Caudate nucleus (tissue), 63 donors: ENCODE measurements at places on chromosomes 3 and 15.

DNA sequence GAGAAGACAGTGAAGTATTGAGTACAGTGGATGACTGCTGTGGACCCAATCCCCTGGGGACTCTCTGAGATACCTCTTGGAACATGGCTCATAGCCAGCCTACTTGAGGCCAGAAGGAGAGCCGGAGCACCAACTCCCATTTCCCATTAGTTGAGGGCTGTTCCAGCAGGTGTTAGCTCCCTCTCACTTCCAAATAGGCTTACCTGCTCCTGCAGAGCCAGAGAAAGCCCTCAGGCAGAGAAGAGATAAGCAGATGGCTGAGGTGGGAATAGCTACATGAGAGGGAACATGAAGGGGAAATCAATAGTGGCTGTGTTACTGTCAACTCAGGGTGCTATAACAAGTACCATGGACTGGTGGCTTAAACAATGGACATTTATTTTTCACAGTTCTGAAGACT is 4.6 kb upstream of the CCK start:
- no peak for DNase-seq

GRCh38 chr3:69784954-69785514 is 45.8 kb downstream of the MITF start:
- no peak for DNase-seq

DNA sequence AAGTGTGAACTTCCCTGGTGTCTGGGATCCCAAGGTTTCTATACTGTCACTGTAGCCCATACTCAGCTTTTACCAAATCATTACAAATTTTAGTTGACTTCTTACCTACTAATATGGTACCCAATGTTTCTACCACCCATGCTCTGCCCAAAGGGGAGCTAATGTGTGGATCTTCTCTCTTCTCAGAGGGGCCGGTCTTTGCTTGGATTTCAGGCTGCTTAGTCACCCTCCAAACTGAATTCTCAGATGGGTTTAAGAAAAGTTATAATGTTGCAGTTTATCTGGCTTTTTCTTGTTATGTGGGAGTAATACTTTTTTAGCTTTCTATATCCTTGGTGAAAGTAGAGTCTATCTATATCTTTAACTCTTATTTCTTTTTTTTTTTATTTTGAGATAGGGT is 67.1 kb upstream of the AKAP13 start:
- no peak for DNase-seq

GRCh38 chr15:83082730-83083386 is 15.8 kb upstream of the BTBD1 start:
- DNase-seq = no peak

DNA sequence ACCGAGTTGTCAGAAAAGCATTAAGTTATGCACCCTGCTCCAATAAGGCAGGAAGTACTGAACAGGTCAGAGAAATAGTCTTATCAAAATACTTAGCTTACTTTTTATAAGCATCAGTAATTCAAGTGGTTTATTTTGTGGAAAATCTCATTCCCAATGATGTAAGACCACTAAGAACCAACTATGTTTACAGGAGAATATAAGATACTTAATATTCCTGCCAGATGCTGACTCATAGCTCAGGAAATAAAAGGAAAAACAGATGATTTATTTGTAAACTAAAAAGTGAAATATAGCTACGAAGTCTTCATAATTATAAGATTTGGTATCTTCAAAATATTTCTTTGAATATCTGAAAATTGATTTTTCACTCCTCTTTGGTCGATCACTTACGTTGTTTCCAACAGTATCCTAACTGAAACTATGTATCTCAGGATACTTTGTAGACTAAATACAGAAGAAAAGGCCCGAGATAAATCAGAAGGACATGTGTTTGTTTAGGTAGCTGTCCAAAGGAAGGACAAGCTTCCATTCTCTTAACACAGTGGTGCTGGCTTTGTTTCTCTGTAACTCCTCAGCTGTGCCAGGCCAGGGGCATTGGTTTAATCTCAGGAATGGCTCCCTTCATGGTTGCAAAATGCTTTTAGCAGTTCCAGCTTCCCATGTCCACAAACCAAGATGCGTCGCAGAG is 295.8 kb downstream of the GBE1 start:
- DNase-seq = no peak

GRCh38 chr15:55587321-55588069 is 650 bp downstream of the PYGO1 start:
- DNase-seq = no peak

- no peak for DNase-seq
These were observed 2.8 kb downstream of the VIPR1 start for GRCh38 chr3:42505128-42505848.

- no peak for DNase-seq
These were observed 200.0 kb upstream of the CBLB start for GRCh38 chr3:106068795-106069194.

GRCh38 chr15:67047149-67047661 is 18.2 kb upstream of the SMAD3 start:
- no peak for DNase-seq

DNA sequence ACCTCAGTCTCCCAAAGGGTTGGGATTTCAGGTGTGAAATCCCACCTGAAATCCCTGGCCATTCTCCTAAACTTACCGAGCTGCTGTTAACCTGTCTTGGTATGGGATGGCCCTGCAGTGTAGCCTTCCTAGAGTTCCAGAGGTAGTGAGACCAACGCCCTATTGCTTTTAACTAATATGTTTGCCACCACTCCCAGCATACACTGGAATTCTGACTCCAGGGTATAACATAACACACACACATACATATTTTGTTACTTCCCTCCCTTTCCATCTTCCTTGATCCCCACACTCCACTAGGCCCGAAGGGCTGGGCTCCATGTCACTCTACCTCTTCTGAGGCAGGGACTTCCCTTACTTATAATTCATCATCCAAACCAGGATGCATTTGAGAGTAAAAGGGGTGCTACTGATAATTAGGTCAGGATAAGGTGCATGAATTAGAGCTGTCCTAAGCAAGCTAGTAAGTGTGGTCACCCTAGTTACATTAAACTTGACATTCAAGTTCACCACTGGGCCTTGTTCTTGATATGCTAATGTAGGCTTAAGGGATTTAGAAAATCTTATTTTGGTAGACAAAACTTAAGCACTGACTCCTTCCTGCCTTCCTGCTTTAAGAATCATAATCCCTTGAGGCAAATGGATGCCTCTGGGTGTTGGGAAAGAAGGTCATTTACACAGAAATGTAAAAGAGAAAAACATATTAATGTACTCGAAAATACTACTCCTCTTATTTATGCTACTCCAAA is 317.6 kb downstream of the MAGI1 start:
- no peak for DNase-seq

DNA sequence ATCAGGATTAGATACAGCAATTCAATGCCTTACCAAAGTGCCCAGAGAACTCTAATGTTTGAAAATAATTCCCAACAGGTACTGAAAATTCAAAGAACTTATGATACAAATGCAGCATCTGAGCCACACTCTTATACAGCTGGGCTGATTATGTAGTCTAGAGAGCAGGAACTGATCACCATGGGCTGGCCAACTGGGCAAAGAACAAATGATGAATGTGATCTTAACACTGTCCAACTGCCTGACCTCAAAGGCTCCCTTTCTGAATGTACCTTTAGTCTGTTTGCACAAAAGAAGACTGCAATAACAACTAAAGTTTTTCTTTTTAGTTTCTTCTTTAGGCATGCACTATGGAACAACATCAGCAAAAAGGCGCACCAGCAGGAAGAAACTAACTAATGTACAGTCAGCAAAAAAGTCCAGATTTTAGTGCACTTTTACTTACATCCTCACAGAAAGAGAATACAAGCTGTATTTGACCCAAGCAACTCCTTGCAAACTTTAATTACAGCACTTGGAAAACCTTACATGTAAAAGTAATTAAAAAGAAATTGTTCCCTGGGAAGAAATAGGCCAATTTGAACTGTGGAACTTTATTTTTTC is 1095.1 kb downstream of the IGSF11 start:
- DNase-seq = no peak

DNA sequence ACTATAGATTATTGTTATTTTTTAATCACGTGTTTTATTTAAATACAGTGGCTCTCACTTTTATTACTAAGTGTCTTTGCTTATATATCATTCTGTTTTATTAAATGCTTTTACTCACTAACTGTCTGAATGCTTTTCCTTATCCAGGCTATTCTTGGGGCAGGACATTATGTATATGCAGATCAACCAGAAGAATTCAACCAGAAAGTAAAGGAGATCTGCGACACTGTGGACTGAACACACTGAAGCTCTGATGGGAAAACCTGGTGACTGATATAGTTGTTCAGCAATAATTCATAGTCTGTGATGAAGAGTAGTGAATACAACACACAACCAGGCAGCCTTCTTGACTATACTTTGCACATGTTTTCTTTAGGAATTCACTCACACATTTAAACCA is 27.6 kb downstream of the ABHD5 start:
- DNase-seq = no peak

DNA sequence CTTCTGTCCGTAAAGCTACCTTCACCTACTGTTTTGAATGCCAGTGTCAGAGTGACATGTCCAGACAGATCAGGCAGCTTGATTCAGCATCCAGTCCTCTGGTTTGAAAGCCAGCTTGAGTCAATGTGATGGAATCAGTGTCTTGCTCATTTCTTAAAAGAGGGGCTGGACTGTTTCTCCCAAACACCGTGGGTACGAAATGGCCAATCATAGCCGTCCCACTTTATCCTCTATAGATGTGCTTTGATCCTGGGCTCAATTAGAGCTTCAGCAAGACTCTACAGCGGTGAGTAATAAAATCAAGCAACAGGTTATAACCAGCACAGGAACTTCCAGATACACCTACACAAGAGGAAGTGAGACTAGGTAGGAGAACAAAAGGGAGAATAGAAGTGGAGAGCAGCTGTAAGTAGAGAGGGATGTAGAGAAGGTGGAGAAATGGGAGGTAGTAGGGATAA is 17.0 kb upstream of the OR5K1 start:
- DNase-seq = no peak

- no peak for DNase-seq
These were observed 47.9 kb downstream of the ATP13A5 start for GRCh38 chr3:193330555-193331204.

- DNase-seq = no peak
These were observed 143.7 kb upstream of the KCNMB2 start for GRCh38 chr3:178392511-178392926.

DNA sequence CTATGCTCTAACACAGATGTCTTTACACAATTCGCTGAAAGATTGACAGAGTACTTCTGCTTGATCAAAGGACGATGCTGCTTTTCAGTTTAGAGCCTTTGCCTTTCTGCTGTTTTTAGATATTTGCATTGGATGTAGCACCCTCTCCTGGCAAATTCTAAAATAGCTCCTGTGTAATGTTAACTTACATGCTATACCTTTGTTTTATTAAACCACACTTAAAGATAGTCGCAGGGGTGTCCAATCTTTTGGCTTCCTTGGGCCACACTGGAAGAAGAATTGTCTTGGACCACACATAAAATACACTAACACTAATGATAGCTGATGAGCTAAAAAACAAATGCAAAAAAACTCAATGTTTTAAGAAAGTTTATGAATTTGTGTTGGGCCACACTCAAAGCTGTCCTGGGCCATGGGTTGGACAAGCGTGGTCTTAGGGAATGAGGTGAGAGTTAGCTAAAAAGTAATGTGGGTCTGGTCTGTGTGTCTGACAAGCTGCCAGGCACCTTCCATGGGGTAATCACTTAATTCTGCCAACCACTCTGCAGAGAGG is 62.9 kb downstream of the ATG7 start:
- no peak for DNase-seq

- no peak for DNase-seq
These were observed 432 bp upstream of the RAD54L2 start for GRCh38 chr3:51538115-51538458.

DNA sequence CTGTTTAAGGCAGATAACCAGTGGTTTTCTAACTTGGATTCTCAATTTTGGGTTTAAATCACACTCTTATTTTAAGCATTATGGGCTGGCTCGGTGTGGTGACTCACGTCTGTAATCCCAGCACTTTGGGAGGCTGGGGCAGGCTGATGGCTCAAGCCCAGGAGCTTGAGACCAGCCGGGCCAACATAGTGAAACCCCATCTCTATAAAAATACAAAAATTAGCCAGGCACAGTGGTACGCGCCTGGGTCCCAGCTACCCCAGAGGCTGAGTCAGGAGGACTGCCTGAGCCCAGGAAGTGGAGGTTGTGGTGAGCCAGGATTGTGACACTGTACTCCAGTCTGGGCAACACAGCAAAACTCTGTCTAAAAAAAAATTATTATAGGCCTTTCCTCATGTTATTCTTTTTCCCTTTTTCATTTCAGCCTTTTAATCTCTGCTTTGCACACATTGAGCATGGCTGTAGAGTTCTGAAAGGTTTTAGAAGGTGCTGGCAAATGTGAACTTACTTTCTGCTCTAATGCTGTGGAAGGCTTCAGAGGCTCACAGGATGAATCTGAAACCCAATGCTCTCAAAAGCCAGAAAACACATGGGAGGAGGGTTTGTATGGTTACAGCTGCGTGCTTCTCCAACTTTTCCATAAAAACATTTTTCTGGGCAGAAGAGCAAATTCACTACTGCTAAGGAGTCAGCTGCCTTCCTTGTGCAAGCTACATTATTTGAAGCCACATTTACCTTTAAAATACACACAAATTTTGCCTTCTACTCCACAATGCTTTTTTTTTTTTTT is 32.5 kb downstream of the CHAC1 start:
- DNase-seq = no peak

DNA sequence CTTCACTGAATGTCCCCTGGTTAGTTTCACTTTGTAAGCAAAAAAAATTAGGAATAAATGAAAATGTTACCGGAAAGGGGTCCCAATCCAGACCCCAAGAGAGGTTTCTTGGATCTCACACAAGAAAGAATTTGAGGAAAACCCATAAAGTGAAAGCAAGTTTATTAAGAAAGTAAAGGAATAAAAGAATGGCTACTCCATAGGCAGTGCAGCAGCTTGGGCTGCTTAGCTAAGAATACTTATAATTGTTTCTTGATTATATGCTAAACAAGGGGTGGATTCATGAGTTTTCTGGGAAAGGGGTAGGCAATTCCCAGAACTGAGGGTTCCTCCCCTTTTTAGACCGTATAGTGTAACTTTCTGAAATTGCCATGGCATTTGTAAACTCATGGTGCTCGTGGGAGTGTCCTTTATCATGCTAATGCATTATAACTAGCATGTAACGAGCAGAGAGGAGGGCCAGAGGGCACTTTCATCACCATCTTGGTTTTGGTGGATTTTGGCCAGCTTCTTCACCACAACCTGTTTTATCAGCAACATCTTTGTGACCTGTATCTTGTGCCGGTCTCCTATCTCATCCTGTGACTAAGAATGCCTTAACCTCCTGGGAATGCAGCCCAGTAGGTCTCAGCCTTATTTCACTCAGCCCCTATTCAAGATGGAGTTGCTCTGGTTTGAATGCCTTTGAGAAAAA is 41.0 kb upstream of the CMSS1 start:
- DNase-seq = no peak

GRCh38 chr3:59762941-59763340 is 713.1 kb upstream of the CFAP20DC start:
- DNase-seq = no peak

DNA sequence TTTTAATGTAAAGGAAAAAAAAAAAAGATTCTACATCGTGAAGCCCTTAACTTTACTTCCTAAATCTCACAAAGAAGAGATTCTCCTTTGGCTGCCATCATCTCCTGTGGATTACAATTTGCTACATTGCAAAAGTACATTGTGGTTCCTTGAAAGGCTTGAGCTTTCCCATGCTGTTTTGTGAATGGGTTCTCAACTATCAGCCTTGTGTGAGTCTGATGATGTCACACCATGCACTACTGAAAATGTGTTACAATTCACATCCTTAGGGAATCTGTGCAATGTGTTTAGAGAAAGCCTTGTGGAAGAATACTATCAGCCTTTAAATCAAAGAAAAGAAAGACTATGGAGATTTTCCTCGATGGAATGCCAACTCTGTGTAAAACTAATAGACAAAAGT is 510.0 kb upstream of the ALCAM start:
- no peak for DNase-seq

- DNase-seq = no peak
These were observed 10.1 kb upstream of the CAMK1 start for GRCh38 chr3:9779721-9780457.
